HFFc6 (cell line): ENCODE measurements at places on chromosomes 3 and 15. TPM values are rescaled to one million over a fixed set of nuclear protein-coding genes. Genes with fewer than 3 reads are reported as not detected.
A peak's percentile ranks its signal among the peaks of the same experiment; 100 is the strongest.

The HCLS1 gene
- 0.89 and 6.6 TPM in 2 replicates for total RNA-seq

The TBCCD1 gene
- total RNA-seq = 5.7 to 8.4 TPM (median 6.0 TPM) in 3 replicates

DNA sequence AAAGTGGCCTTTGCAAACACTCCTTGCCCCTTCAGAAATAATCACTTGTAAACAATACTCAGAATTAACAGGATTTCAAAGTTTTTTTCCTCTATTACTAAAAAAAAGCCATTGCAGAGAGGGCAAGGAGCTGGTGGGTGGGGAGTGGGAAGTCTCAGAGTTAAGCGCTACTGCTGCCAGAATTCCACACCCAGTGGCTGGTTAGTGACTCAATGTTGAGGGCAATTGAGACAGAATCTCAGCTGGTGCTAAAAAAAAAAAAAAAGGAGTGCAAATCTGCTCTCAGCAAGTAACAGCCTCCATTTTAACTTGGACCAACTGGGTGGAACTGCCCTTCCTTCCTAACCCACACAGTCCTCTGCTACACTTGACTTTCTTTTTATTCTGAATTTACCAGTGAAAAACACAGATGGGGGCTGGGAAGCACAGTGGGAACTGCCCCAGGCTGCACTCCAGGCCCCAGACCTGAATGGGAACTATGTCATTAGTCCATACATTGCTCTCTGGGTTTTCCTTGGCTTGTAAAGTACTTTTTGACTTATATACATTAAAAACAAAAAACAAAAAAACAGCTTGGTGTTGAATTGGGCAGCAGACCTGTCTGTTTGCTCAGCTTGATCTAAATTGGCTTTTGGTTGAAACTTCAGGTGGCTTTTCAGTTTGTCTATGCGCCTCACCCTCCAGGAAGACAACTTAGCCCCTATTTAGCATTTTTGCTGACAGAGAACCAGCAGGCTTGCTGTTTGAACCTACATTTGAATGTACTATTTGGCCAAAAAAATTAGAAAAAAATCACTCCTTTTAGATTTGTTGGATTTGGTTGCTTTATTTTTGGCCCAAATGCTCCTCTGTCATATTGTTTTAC lies 357.8 kb upstream of the TBL1XR1 start:
- no peak overlapping the region for H3K27ac ChIP-seq
- H3K4me3 ChIP-seq = no peak overlapping the region
- H3K36me3 ChIP-seq = no peaks in the 10 kb centered on the region
- H3K27me3 ChIP-seq = peaks cover 5% of the 10 kb centered on the region

GRCh38 chr3:52070724-52071621 lies 14.6 kb upstream of the DUSP7 start:
- H3K36me3 ChIP-seq = no peaks in the 10 kb centered on the region
- H3K27me3 ChIP-seq = peaks cover 2% of the 10 kb centered on the region; the same call in 1 of the 2 replicates
- H3K4me3 ChIP-seq = no peak overlapping the region
- DNase-seq = no peak
- peaks cover 19% of the 10 kb centered on the region for H3K4me1 ChIP-seq
- H3K27ac ChIP-seq = peak overlapping the region; percentile 43; the same call in 1 of the 2 replicates

The DOCK3 gene
- 0.15 to 0.22 TPM (median 0.19 TPM) in 3 replicates for total RNA-seq

DNA sequence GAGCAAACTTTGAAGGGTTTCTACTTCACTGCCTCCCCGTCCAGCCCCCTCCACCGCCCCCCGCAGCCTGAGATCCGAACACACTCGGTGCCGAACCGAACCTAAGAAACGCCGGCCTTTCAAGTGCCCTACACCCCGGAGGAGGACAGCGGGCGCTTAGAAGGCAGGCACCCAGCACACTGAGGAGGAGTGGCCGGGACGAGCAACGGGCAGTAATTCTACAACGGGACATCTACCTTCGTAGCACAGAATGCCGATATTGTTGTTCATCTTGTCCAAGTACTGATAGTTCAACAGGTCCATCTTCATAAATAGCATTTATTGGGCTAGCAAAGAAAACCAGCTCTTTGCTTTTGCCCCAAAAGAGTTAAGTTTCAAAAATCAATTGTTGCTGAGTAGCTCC lies 513 bp downstream of the VGLL4 start:
- H3K36me3 ChIP-seq = peaks cover 40% of the 10 kb centered on the region
- peaks cover 10% of the 10 kb centered on the region for H3K27me3 ChIP-seq
- DNase-seq = peak; percentile 36
- H3K4me1 ChIP-seq = peaks cover 45% of the 10 kb centered on the region
- H3K4me3 ChIP-seq = peak overlapping the region; percentile 100

The CEP63 gene
- total RNA-seq = 20.4 and 22.6 TPM in 2 replicates

The DUOXA2 gene
- total RNA-seq = not detected in 3 replicates

GRCh38 chr3:19348941-19349564 lies 200.7 kb downstream of the KCNH8 start:
- no peak overlapping the region for H3K27ac ChIP-seq
- H3K4me3 ChIP-seq = no peak overlapping the region
- no peaks in the 10 kb centered on the region for H3K4me1 ChIP-seq
- H3K36me3 ChIP-seq = no peaks in the 10 kb centered on the region

DNA sequence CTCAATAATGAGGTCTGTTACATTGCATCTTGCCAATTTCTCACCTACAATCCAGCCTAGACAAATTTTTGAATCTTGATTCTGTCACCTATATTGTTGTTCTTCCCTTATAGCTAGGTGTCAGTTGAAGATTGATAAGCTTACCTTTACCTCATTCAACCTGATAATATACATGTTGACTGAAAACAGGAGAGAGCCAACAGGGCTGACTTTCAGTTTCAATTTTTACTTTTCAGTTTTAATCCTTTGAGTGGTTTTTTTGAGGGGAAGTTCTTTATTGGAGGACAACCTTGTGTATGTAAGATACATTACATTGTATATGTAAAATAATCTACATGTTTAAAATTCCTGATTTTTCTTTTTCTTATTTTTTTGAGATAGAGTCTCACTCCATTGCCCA lies 5.8 kb downstream of the ATP13A5 start:
- no peaks in the 10 kb centered on the region for H3K36me3 ChIP-seq
- H3K4me3 ChIP-seq = no peak overlapping the region
- H3K27ac ChIP-seq = no peak overlapping the region
- no peak for DNase-seq

DNA sequence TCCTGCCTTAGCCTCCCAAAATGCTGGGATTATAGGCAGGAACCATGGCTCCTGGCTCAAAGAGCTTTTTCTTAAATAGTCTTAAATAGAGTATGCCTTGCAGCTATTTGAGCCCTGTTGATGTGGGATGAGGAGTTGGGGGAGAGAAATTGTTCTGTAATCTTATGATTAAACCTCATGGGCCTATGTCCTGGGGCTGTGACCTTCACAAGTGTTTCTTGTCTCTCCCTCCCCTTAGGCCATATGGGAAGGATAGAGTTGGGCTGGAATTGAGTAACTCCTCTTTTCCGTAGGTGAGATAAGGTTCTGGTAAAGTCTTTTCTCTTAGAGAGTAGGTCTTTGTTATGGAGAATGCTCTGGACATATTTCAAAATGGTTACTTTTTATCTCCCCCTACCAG lies 114.3 kb downstream of the ARNT2 start:
- H3K27ac ChIP-seq = no peak overlapping the region
- H3K4me3 ChIP-seq = no peak overlapping the region
- H3K27me3 ChIP-seq = no peaks in the 10 kb centered on the region
- H3K4me1 ChIP-seq = peaks cover 16% of the 10 kb centered on the region
- DNase-seq = no peak

GRCh38 chr3:96619475-96619874 lies 194.9 kb upstream of the EPHA6 start:
- no peaks in the 10 kb centered on the region for H3K27me3 ChIP-seq
- no peak overlapping the region for H3K4me3 ChIP-seq
- no peaks in the 10 kb centered on the region for H3K4me1 ChIP-seq

The ZIC4 gene
- 0.28 to 0.57 TPM (median 0.30 TPM) in 3 replicates for total RNA-seq

The PLSCR5 gene
- not detected in 3 replicates for total RNA-seq

DNA sequence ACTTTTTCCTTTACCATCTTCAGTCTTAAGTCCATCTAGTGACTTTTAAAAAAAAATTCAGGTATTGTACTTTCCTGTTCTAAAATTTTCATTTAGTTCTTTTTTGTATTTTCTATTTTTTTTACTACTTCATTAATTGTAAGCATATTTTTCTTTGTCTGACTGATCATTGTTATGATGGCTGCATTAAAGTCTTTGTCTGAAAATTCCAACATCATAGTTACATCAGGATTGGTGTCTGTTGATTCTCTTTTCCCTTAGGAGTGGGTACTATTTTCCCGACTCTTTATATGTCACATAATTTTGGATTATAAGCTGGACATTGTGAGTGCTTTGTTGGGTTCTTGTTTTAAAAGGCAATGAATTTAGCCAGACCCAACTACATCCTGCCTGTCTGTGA lies 34.9 kb upstream of the POLR2M start:
- no peak for DNase-seq
- H3K27ac ChIP-seq = no peak overlapping the region
- peaks cover 15% of the 10 kb centered on the region for H3K4me1 ChIP-seq
- no peak overlapping the region for H3K4me3 ChIP-seq

- H3K4me1 ChIP-seq = peaks cover 40% of the 10 kb centered on the region
- no peak for DNase-seq
- no peaks in the 10 kb centered on the region for H3K36me3 ChIP-seq
- no peaks in the 10 kb centered on the region for H3K27me3 ChIP-seq
- H3K27ac ChIP-seq = peak overlapping the region; percentile 98
Measured at GRCh38 chr15:44727485-44728231, 8.7 kb upstream of the TRIM69 start.

The MED12L gene
- 0.05 to 0.34 TPM (median 0.09 TPM) in 3 replicates for total RNA-seq

The ATP13A3 gene
- 106 to 126 TPM (median 114 TPM) in 3 replicates for total RNA-seq

- no peaks in the 10 kb centered on the region for H3K36me3 ChIP-seq
- H3K4me3 ChIP-seq = no peak overlapping the region
- no peaks in the 10 kb centered on the region for H3K27me3 ChIP-seq
- DNase-seq = peak; percentile 20
- H3K27ac ChIP-seq = no peak overlapping the region
Measured at GRCh38 chr3:79521221-79521848, 246.5 kb downstream of the ROBO1 start.

The ALDH1L1 gene
- not detected in 2 replicates for total RNA-seq

The RBP2 gene
- total RNA-seq = not detected in 2 replicates

The GOLGA8O gene
- 0.31 TPM in 1 of 3 replicates, not detected in the others for total RNA-seq

DNA sequence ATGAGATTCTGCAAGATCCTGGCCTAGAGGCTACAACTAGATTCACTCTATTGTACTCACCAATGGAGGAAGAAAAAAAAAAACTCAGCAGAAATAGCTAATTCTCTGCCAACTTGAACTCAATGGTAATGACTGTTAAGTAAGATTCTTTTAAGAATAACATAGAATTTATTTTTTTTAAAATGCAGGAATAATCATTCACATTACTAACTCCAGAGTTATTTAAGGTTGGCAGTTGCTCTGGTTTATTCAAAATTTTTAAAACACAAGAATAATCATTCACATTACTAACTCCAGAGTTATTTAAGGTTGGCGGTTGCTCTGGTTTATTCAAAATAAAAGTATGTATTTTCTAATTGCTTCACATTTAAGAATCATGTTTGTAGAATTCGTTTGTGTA lies 1071.9 kb downstream of the IGSF11 start:
- H3K27me3 ChIP-seq = no peaks in the 10 kb centered on the region; the same call in 1 of the 2 replicates
- no peak for DNase-seq
- H3K4me1 ChIP-seq = no peaks in the 10 kb centered on the region
- H3K4me3 ChIP-seq = no peak overlapping the region

The CCR9 gene
- not detected in 3 replicates for total RNA-seq

The EIF5A2 gene
- total RNA-seq = 30.5 to 38.0 TPM (median 32.8 TPM) in 3 replicates

The SLC15A2 gene
- total RNA-seq = 0.13 to 0.42 TPM in 2 of 3 replicates, not detected in the other

The SLC12A8 gene
- 2.5 to 3.7 TPM (median 2.7 TPM) in 3 replicates for total RNA-seq

The RHCG gene
- not detected in 3 replicates for total RNA-seq

The RYR3 gene
- total RNA-seq = not detected in 2 replicates

DNA sequence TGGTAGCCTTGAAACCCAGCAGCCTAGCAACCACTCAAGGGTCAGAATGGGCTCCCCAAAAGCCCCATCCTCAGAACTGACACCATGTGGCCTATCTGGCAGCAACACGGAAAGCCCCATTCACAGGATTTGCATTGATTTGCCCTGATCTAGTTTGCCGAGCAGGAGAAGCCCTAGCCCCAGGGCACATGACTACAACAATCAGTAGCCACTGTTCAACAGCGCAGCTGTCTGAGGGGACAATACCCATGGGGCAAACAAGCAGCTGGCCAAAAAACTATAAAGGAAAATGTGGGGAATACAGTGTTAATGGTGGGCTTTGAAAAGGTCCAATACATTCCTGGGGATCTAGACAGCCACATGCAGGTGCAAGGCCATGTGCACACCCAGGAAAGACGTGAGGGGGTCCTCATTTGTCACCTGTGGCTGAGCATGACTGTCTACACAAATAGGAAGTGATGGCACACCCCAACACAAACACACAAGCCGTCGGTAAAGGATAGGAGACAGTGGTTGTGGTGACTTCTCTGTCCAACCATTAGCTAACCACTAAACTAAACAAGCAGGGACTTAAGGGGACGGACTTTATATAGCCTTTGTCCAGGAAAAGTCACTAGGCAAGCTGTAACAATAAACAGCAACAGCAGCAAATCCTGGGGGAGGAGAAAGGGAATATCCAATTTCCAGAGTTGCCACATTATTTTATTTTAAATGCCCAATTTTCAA lies 113.7 kb downstream of the LRIG1 start:
- H3K36me3 ChIP-seq = peaks cover 37% of the 10 kb centered on the region
- no peak overlapping the region for H3K27ac ChIP-seq
- H3K4me1 ChIP-seq = no peaks in the 10 kb centered on the region
- no peak for DNase-seq
